IgD-negative memory B cell (primary cell): ENCODE measurements at places on chromosomes 12 and 14. TPM values are rescaled to one million over a fixed set of nuclear protein-coding genes. Genes with fewer than 3 reads are reported as not detected.

The MDM1 gene
- polyA plus RNA-seq, result 18.0 TPM

The ABCD2 gene
- polyA plus RNA-seq, result 1.5 TPM

The ISM2 gene
- polyA plus RNA-seq, result not detected

The SERPINA5 gene
- polyA plus RNA-seq, result not detected

The CBLN3 gene
- polyA plus RNA-seq, result 2.9 TPM

The KCNJ8 gene
- not detected for polyA plus RNA-seq

The TMEM63C gene
- polyA plus RNA-seq, result 0.24 TPM

The TCL1B gene
- not detected for polyA plus RNA-seq

The TMEM30B gene
- 0.33 TPM for polyA plus RNA-seq

The A2M gene
- not detected for polyA plus RNA-seq

The TMX1 gene
- 37.9 TPM for polyA plus RNA-seq

The ADAMTS20 gene
- not detected for polyA plus RNA-seq

The CELA1 gene
- polyA plus RNA-seq, result 0.58 TPM

The MGST1 gene
- polyA plus RNA-seq, result not detected

The CNTN1 gene
- not detected for polyA plus RNA-seq

The FAM186B gene
- polyA plus RNA-seq, result 0.16 TPM

The IL31 gene
- not detected for polyA plus RNA-seq

The GUCY2C gene
- 0.85 TPM for polyA plus RNA-seq

The LUM gene
- polyA plus RNA-seq, result not detected

The CLEC6A gene
- not detected for polyA plus RNA-seq

The CPNE6 gene
- not detected for polyA plus RNA-seq

The TNFAIP2 gene
- polyA plus RNA-seq, result not detected

The CACNA2D4 gene
- 2.0 TPM for polyA plus RNA-seq

The KLRF1 gene
- 3.0 TPM for polyA plus RNA-seq

The AJUBA gene
- 0.16 TPM for polyA plus RNA-seq

The AQP2 gene
- not detected for polyA plus RNA-seq

The ARHGAP9 gene
- polyA plus RNA-seq, result 129 TPM

The TPPP2 gene
- polyA plus RNA-seq, result not detected

The AQP6 gene
- not detected for polyA plus RNA-seq

The C12orf56 gene
- polyA plus RNA-seq, result not detected

The EXOC3L4 gene
- polyA plus RNA-seq, result not detected

The SLC5A8 gene
- not detected for polyA plus RNA-seq

The CMKLR1 gene
- polyA plus RNA-seq, result 0.64 TPM

The CLEC2D gene
- 102 TPM for polyA plus RNA-seq

The RPL10L gene
- polyA plus RNA-seq, result not detected

The CIT gene
- not detected for polyA plus RNA-seq

The TMEM119 gene
- polyA plus RNA-seq, result 0.33 TPM

The TNS2 gene
- polyA plus RNA-seq, result not detected

The PROX2 gene
- not detected for polyA plus RNA-seq

The PLEK2 gene
- not detected for polyA plus RNA-seq

The CLEC4A gene
- 6.9 TPM for polyA plus RNA-seq

The CCDC197 gene
- polyA plus RNA-seq, result not detected

The LBHD2 gene
- polyA plus RNA-seq, result not detected

The ERP27 gene
- 1.9 TPM for polyA plus RNA-seq

The SLC4A8 gene
- polyA plus RNA-seq, result 0.53 TPM

The VIPAS39 gene
- 7.4 TPM for polyA plus RNA-seq

The SLC6A13 gene
- not detected for polyA plus RNA-seq

The TMEM260 gene
- 16.9 TPM for polyA plus RNA-seq

The CATSPERB gene
- polyA plus RNA-seq, result 0.06 TPM

The GLI1 gene
- polyA plus RNA-seq, result 0.18 TPM

The CLEC1A gene
- not detected for polyA plus RNA-seq

The RAD9B gene
- polyA plus RNA-seq, result 0.75 TPM

The GNB3 gene
- polyA plus RNA-seq, result not detected

The KRT74 gene
- not detected for polyA plus RNA-seq

The AGAP2 gene
- 4.1 TPM for polyA plus RNA-seq

The PPM1H gene
- polyA plus RNA-seq, result not detected

The MSRB3 gene
- not detected for polyA plus RNA-seq

The TNFRSF1A gene
- 2.4 TPM for polyA plus RNA-seq

The SYT1 gene
- 1.6 TPM for polyA plus RNA-seq
